Activated CD4-positive, alpha-beta T cell treated with anti-CD3 and anti-CD28 coated beads for 36 hours (primary cell): ENCODE measurements at places on chromosomes 13 and 19. TPM values are rescaled to one million over a fixed set of nuclear protein-coding genes. Genes with fewer than 3 reads are reported as not detected.

- no peak for DNase-seq
Measured at GRCh38 chr19:38251564-38252051, 4.6 kb downstream of the PPP1R14A start.

CEACAM7 gene
- not detected for total RNA-seq

ZNF534 gene
- 0.09 TPM for total RNA-seq

OLFM2 gene
- total RNA-seq, result 1.8 TPM

CLIP3 gene
- 0.42 TPM for total RNA-seq
